ENCODE measurements at places on chromosomes 2 and 18. TPM values are rescaled to one million over a fixed set of nuclear protein-coding genes. Genes with fewer than 3 reads are reported as not detected.

The TCF23 gene
- total RNA-seq = not detected

The UGT1A7 gene
- total RNA-seq = not detected

DNA sequence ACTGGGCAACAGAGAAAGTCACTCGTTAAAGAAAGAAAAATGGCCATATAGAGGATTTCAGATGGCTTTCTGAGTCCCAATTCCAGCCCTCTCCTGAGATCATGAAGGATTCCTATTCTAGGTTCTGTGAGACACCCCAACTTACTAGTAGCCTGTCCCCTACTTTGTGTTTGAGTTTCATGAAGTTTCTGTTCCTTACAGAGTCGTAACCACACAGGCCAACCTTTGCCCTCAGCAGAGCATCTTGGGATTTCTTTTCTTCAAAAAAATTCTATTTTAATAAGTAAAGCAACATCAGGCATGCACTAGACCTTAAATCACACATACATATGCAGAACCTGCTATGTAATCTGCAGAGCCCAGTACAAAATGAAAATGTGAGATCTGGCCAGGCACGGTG, 30.4 kb downstream of the TMEM247 start:
- no peak for DNase-seq
- no peak overlapping the region for H3K27ac ChIP-seq
- H3K27me3 ChIP-seq = no peaks in the 10 kb centered on the region
- no peaks in the 10 kb centered on the region for H3K36me3 ChIP-seq
- H3K4me1 ChIP-seq = no peaks in the 10 kb centered on the region
- H3K4me3 ChIP-seq = no peak overlapping the region

GRCh38 chr2:126315828-126316227, 340.1 kb upstream of the GYPC start:
- no peak overlapping the region for H3K27ac ChIP-seq
- DNase-seq = no peak
- no peaks in the 10 kb centered on the region for H3K27me3 ChIP-seq
- no peak overlapping the region for H3K4me3 ChIP-seq
- no peaks in the 10 kb centered on the region for H3K4me1 ChIP-seq

DNA sequence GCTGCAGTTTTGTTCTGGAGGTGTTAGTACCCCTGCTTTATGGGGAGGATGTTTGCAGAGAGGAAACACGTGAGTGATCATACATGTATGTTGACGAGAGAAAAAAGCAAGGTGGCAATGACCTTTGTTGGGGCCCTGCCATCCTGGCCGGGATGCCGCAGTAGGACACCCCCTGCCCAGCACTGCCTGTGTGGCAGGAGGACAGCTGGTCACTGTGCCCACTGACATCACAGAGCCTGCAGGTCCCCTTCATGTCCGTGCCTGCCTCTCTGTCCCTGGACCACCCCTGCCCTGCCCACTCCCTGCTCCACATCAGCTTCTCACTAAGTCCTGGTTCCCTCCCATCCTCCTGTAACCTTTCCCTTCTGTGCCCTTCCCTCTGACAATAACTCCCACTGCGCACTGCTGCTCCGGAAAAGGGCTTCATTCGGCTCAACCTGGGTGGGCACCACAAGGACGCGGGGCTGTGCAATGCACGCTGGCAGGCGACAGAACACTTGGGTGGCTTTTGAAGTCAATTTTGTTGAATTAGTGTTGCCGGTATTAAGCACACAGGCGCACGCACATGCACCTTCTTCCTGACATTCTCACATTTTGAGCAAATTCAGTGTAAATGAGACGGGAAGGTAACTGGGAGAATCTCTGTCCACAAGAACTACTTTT, 51.5 kb upstream of the TWIST2 start:
- H3K27me3 ChIP-seq = no peaks in the 10 kb centered on the region
- no peaks in the 10 kb centered on the region for H3K36me3 ChIP-seq
- no peaks in the 10 kb centered on the region for H3K4me1 ChIP-seq
- no peak overlapping the region for H3K4me3 ChIP-seq

- peak overlapping the region; percentile 56 for H3K27ac ChIP-seq
- H3K27me3 ChIP-seq = no peaks in the 10 kb centered on the region
- no peak overlapping the region for H3K4me3 ChIP-seq
- peaks cover 13% of the 10 kb centered on the region for H3K4me1 ChIP-seq
- no peaks in the 10 kb centered on the region for H3K36me3 ChIP-seq
Measured at GRCh38 chr2:240237609-240238174, 97.2 kb upstream of the OTOS start.
